Stimulated activated effector memory CD8-positive, alpha-beta T cell treated with anti-CD3 and anti-CD28 coated beads, Interleukin-12 subunit alpha, Interleukin-12 subunit beta, amount 100 ng/mL, for 72 hours (primary cell): ENCODE measurements at places on chromosomes 6 and 20.

DNA sequence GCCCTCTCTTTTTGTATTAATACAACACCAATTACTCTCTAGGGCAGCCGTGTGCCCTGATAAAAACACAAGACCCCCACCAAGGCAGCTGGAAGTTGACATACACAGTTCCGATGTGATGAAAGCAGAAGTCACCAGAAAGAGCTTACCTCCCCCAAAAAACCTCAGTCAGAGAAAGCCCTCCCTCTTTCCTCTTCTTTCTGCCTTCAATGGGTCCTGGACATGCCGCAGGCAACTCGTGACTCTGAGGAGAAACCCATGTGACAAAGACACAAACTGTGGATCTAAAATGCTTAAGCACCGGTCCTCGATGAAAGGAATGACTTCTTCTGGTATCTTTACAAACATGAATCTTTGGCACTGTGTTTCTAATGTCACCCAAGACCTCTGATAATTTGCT is 117.7 kb upstream of the CCDC28A start:
- no peak for DNase-seq

GRCh38 chr6:22958677-22959076 is 389.3 kb downstream of the HDGFL1 start:
- DNase-seq = no peak

- DNase-seq = no peak
Measured at GRCh38 chr6:15952231-15953151, 176.4 kb upstream of the MYLIP start.

DNA sequence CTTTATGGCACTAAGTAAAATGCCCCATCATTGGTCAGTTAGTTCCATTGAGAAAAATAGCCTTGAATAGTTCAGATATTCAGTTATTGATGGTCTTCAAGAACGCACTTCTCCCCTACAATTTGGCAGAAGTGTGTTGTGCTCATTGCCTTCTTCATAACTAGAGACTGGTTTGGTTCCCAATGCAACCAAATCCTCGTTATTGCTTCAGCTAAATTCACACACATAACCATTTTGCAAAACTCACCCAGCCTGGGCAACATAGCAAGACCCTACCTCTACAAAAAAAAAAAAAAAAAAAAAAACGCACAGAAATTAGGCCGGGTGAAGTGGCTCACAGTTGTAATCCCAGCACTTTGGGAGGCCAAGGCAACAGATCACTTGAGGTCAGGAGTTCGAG is 32.1 kb downstream of the ZNF217 start:
- DNase-seq = no peak

DNA sequence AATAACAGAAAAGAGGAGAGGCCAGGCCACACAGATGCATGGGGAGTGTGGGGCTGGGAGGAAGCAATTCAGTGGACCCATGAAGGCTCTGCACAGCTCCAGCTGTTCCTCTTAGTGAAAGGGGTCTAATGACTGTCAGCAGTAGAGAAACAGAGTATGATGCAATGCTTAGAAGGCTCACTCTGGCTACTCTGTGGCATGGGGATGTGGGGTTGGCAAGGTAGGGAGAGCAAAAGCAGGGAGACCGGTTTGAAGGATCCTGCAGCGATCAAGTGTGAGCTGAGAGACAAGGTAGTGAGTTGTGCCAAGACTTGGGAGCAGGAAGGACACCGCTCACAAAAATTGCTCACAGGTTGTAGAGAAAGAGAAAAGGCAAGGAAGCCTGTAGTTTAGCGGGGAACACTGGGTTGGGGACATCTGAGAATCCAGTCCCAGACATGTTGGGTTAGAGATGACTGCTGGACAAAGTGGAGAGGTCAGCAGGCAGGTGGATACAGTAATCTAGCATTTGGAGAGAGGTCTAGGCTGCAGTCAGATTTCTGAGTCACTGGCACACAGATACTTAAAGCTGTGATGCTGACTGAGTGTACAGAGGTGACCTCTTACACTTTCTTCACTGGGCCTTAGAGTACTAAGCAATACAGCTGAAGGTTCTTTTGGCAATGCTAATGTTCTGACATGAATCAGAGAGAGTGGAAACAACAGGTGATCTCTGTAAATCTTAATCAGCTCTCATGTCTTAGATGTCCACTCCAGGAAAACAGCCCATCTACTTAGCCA is 27.1 kb downstream of the NAPB start:
- no peak for DNase-seq

GRCh38 chr6:7108196-7108963 is 619 bp downstream of the RREB1 start:
- peak; percentile 75 for DNase-seq

- DNase-seq = no peak
Measured at GRCh38 chr20:24589381-24589780, 120.0 kb downstream of the SYNDIG1 start.

DNA sequence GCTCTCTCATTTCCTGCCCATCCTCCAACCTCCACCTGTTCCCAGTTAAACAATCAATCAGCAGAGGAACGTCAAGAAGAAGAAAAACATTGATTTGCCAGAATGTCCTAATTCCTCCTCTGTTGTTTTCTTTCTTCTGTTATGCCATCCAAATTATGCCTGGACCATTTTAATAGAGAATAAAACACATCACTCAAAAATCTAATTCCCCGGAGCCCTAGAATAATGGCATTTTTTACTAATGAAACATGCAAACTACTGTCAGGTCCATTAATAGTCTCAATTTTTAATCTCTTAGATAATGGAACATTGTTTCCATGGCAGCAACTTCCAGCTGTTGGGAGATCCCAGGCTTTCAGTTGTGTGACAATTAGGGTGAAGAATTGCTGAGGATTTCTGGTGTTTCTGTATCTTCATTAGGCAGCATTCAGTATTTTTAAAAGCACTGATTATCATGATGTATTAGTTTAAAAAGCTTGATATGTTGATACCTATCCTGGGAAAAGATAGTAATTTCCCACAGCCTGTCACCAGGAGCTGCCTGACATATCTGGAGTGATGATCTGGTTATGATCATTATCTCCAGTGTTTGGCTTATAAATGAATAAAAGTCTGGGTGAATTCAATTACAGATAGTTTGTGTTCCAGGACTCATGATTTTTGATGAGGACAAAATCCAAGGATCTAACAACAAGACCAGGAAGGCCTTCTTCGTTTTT is 209.8 kb downstream of the TPBG start:
- DNase-seq = no peak

- DNase-seq = no peak
Measured at GRCh38 chr20:18031888-18032509, 25.7 kb downstream of the OVOL2 start.

- DNase-seq = no peak
Measured at GRCh38 chr6:45558858-45559257, 181.1 kb upstream of the SUPT3H start.

DNA sequence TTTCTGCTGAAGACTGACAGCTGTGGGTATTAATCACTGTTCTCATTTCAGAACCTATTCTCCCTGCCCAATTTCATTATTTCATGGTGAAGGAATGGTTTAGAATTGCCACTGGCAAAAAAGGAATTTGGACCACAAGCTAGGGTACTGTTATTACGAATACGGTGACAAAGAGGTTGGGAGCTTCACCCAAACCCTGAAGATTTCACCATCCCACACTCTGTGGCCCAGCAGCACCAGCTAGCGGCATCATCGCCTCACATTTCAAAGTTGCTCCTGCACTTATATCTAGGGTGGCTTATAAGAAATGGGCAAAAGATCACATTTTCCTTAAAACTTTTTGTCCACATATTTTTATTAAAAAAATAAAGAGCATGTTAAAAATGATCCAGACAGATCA is 236.1 kb downstream of the SYNDIG1 start:
- DNase-seq = no peak
